ACHN (cell line): ENCODE measurements at places on chromosomes 11 and 22.

DNA sequence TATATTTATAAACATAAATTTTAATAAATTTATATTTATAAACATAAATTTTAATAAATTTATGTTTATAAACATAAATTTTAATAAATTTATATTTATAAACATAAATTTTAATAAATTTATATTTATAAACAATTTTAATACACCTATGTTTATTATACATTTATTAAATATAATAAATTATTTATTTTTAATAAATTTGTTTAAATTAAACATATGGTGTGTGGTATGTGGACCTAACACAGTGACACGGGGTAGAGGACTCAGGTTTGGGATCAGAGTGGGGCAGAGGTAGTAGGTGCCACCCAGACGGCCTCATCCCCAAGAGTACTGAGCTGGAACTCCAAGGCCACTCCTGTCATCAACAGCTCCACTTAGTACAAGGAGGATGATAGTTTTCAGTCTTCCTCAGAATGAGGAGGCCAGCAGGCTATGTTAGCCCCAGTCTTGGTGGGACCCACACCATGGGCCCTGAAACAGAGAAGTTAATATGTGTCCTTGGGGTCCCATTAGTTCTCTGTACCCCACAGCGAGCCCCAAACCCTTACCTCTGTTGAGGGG, 46.7 kb upstream of the BID start:
- no peak for DNase-seq

DNA sequence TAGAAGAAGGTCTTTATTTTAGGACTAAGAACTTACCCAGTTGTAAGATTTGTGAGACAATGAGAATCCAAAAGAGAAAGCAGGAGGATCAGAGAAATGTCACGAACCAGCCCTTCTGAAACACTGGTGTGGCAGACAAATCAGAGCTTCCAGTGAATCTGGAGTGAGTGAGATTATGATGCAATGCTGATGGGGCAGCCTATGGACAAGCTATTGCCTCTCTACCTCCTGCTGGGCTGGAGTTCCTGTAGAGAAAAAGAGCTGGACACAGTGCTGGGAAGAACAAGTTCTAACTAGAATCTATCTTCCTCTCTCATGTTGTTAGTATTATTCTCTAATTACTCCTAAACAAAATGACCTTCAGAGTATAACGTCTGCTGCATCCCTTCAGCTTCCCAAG, 12.0 kb upstream of the ANO3 start:
- DNase-seq: no peak

- no peak for DNase-seq
Measured at GRCh38 chr11:119181677-119182412, 3.4 kb upstream of the NHERF4 start.

GRCh38 chr11:76567261-76567660, 103.3 kb downstream of the LRRC32 start:
- no peak for DNase-seq

GRCh38 chr11:112610996-112611750, 350.0 kb upstream of the NCAM1 start:
- DNase-seq: no peak

GRCh38 chr22:35197886-35198285, 59.4 kb upstream of the HMGXB4 start:
- no peak for DNase-seq

GRCh38 chr11:15730995-15731385, 616.3 kb downstream of the INSC start:
- no peak for DNase-seq

GRCh38 chr11:64124147-64124546, 41.8 kb downstream of the MACROD1 start:
- no peak for DNase-seq

DNA sequence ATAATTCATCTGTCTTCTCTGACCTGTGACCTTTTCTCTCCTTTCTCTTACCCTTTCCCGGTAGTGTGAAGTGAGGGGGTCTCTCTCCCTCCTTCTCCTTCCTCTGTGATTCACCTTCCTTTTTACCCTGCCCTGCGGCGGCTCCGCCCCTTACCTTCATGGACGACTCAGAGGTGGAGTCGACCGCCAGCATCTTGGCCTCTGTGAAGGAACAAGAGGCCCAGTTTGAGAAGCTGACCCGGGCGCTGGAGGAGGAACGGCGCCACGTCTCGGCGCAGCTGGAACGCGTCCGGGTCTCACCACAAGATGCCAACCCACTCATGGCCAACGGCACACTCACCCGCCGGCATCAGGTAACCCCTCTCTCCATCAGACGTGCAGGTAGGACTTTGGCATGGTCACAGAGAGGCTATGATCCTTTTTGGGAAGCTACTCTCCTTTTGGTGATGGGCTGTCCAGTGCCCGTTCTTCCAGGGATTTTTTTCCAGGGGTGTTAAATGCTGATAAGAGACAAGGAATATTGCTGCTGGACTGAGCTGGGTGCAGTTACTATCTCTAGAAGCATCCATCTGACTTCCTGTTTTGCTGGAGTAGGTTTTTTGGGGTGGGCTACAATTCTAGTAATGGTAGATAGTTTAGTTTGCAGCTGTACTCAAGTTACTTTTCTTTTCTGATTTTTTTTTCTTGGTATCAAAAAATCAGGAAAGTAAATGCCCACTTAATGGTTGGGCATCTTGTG, 29.9 kb downstream of the CTNND1 start:
- DNase-seq: no peak

DNA sequence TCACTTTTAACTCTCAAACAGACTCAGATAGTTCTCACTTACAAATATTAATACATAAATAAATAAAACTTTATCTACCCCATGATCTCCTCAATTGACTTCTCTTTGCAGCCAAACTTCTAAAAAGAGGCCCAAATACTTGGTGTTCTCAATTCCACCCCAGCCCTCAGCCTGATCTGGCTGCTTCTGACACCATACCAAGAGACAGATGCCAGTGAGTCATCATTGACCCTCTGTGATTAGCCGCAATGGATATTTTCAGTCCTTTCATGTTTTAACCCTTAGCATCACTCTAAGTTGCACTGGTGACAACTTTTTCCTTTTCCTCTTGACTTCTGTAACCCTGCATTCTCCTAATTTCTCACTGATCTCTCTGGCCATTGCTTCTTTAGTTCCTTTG, 184.1 kb upstream of the ARHGAP20 start:
- DNase-seq: peak; percentile 32

- no peak for DNase-seq
Measured at GRCh38 chr11:44758983-44759382, 32.2 kb downstream of the TSPAN18 start.

- no peak for DNase-seq
Measured at GRCh38 chr11:75814363-75814676, 690 bp upstream of the UVRAG start.

GRCh38 chr22:49894322-49895054, 23.8 kb downstream of the ALG12 start:
- no peak for DNase-seq

GRCh38 chr11:10996678-10997077, 138.8 kb upstream of the ZBED5 start:
- DNase-seq: no peak

DNA sequence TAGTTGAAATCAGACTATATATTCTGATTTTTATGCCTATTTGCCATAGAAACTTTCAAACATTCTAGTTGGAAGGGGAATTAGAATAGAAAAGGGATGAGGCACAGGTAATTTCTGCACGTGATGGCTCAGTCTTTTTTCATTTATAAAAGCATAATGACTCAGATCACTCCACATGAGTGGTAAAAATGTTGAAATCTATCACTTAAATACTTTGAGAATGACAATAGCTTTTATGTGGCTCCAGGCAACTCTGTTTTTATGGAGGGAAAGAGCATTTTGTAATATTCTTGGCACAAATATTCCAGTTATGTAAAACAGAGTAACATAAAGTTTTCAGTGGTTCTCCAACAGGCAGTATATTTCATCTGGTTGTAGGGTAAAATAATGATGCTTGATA, 5.9 kb upstream of the MMP3 start:
- DNase-seq: no peak

DNA sequence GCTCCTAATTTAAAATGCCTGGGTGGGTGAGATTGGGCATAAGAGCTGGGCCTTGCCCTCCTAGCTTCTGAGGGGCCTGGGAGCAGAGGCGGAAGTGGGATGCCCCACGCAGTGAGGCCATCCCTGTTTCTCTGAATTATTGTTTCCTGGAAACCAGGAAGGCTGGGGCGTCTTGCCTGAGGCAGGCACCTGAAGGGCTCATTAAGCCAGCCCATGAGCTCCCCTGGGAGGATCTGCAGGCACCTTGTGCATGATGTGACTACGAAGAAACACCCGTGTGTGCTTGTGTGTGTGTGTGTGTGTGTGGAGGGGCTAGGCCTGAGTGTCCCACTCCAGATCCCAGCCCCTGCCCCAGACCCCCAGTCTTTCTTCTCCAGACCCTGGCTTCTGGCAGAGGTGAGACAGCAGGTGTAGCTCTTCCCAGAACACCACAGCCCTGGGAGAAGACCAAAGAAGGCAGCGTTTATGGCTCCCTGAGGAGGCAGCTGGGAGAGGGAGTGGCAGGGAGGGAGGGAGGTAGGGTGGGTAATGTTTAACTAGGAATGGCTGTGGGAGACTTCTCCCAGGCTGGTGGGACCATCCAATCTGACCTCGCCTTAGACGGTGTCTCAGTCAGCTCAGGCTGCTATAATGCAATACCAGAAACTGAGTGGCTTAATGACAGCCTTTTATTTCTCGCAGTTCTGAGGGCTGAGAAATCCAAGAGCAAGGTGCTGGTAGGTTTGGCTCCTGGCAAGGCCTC, 2.1 kb upstream of the BATF2 start:
- DNase-seq: peak; percentile 42

DNA sequence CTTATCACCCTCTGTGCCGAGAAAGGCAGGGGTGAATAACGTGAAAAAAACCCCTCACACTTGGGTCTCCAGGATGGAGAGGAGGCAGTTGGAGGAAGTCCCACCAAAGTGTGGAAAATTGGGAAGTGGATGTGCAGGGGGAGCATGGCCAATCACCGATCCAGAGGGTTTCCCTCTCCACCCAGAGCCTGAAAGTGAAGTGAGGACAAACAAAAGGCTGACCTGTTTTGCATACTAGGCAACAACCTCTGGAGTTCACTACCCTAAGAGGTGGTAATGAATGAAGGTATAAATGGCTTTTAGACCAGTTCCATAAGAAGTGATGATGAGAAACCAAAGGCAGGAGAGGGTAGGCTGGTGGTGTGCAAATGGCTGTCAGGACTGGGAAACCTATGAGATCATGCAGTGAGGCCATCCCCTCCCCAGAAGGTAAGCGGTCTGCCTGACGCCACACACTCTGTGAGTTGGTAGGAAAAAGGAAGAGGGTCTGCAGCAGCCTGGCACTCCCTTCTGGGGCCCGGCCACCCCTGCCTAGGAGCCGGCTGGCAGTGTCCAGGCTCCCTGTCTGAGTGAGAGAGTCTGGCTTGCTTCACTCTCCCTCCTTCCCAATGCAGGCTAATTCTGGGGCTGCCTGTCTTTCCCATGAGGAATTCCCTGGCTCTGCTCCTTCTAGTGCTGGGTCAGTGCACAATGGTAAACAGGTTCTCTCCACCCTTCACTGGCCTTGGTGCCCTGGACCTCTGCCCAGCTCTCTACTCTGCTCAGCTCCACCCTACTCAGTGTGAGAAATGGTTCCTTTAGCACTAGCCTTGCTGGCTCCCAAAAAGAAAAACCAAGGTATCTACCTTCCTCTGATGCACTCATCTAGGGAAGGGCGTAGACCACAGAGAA, 15.6 kb downstream of the TBC1D10A start:
- peak; percentile 90 for DNase-seq
